Chondrocyte (in vitro differentiated cells): ENCODE measurements at places on chromosomes 16 and 17. TPM values are rescaled to one million over a fixed set of nuclear protein-coding genes. Genes with fewer than 3 reads are reported as not detected.

The ARL17B gene
- 5.1 to 14.4 TPM (median 8.5 TPM) in 3 replicates for total RNA-seq

The PLXDC1 gene
- total RNA-seq: 11.1 to 40.5 TPM (median 37.4 TPM) in 3 replicates

The PSMC5 gene
- total RNA-seq: 92.3 to 112 TPM (median 94.9 TPM) in 3 replicates

The MYH3 gene
- total RNA-seq: 3.0 to 3.5 TPM (median 3.2 TPM) in 3 replicates

The VAT1 gene
- 290 to 589 TPM (median 567 TPM) in 3 replicates for total RNA-seq

The SSTR5 gene
- not detected in 3 replicates for total RNA-seq

The ESRP2 gene
- total RNA-seq: 0.42 to 0.44 TPM in 2 of 3 replicates, not detected in the other

The DRC3 gene
- total RNA-seq: 1.2 to 2.6 TPM (median 1.5 TPM) in 3 replicates

The RASD1 gene
- total RNA-seq: 0.31 to 0.72 TPM (median 0.42 TPM) in 3 replicates

The FAM20A gene
- total RNA-seq: not detected in 3 replicates

The KRT27 gene
- total RNA-seq: not detected in 3 replicates

The OR1A1 gene
- not detected in 3 replicates for total RNA-seq

The ADAD2 gene
- not detected in 3 replicates for total RNA-seq

The GNAO1 gene
- total RNA-seq: 0.60 to 1.2 TPM (median 0.85 TPM) in 3 replicates

The CTU2 gene
- total RNA-seq: 20.7 to 37.1 TPM (median 24.1 TPM) in 3 replicates

The CCL8 gene
- not detected in 3 replicates for total RNA-seq

The NHLRC4 gene
- not detected in 3 replicates for total RNA-seq

The MYL11 gene
- total RNA-seq: 0.82 to 2.2 TPM (median 1.4 TPM) in 3 replicates

The CASKIN1 gene
- 1.3 to 3.6 TPM (median 2.3 TPM) in 3 replicates for total RNA-seq

The MC1R gene
- total RNA-seq: 3.2 to 7.9 TPM (median 4.2 TPM) in 3 replicates

The ITGAL gene
- total RNA-seq: not detected in 3 replicates

The USP43 gene
- 2.6 to 4.3 TPM (median 2.7 TPM) in 3 replicates for total RNA-seq

The ZNF423 gene
- 4.7 to 7.9 TPM (median 5.0 TPM) in 3 replicates for total RNA-seq

The KRT28 gene
- total RNA-seq: not detected in 3 replicates

The SLC13A2 gene
- total RNA-seq: not detected in 3 replicates

The MPP3 gene
- total RNA-seq: 13.3 to 15.6 TPM (median 14.4 TPM) in 3 replicates

The TNS4 gene
- total RNA-seq: 0.39 TPM in 1 of 3 replicates, not detected in the others

The CDH15 gene
- total RNA-seq: 0.20 to 0.23 TPM in 2 of 3 replicates, not detected in the other

The IL34 gene
- 13.0 to 25.0 TPM (median 20.8 TPM) in 3 replicates for total RNA-seq

The PIK3R6 gene
- not detected in 3 replicates for total RNA-seq

The DYNLRB2 gene
- not detected in 3 replicates for total RNA-seq

The SUMO2 gene
- 307 to 347 TPM (median 312 TPM) in 3 replicates for total RNA-seq

The CNTNAP4 gene
- not detected in 3 replicates for total RNA-seq

The ZSCAN10 gene
- not detected in 3 replicates for total RNA-seq

The KRTAP4-9 gene
- not detected in 3 replicates for total RNA-seq

The SLC35G3 gene
- not detected in 3 replicates for total RNA-seq

The MT1M gene
- 0.35 to 0.59 TPM in 2 of 3 replicates, not detected in the other for total RNA-seq
